ENCODE measurements at places on chromosomes 1 and 21.

GRCh38 chr1:164823486-164824279 lies 264.7 kb downstream of the PBX1 start:
- DNase-seq = no peak

GRCh38 chr1:75134647-75135572 lies 722 bp downstream of the LHX8 start:
- no peak for DNase-seq

DNA sequence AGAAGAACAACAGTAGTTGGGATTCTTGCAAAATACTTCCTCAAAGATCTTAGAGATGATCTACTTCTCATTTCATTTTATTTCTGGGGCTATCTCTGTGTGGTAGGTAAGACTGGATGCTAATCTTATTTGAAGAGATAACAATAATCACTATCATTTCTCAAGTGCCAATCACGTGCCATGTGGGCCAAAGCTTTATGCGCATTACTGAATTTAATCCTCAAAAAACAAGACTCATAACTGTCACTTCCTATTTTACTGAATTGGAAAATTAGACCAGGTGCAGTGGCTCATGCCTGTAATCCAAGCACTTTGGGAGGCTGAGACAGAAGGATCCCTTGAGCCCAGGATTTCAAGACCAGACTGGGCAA lies 121.7 kb downstream of the KCNN3 start:
- DNase-seq = no peak

DNA sequence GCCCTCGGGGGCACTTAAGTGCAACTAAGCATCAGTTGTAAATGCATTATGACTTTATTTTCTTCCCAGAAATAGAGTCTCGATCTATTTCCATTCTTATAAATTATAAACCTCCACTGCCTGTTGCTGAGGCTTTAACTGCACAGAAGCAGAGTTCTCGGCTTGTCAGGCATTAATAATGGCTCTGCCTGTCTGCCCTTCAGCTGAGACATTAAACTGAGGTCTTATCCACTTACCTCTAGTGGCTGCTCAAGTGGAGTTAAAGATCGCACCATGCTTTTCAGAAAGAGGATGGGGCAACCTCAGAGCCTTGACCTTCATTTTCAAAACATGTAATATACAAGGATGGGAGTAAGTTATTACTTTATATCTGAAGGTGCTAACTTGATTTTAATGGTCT lies 597.6 kb upstream of the PRMT6 start:
- DNase-seq = no peak

DNA sequence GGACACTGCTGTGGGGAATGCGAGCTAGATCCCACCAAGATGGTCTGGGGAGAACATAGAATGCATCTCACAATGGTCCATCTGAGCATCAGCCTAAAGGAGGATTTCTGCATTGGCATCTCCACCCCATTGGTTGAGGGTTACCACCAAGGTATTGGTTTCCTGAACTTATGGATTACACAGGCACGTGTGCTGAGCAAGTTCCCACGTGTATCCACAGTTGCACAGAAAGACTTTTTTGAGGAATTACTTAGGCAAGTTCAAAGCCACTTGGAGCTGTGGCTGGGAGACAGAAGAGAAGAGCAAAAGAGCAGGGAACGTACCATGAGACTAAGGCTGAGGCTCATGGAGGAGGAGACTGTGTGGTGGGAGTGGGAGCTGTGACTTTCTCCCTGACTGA lies 43.1 kb downstream of the KCNA2 start:
- DNase-seq = no peak

- no peak for DNase-seq
Measured at GRCh38 chr1:212899845-212900244, 41.8 kb downstream of the FLVCR1 start.

GRCh38 chr1:111275079-111275478 lies 15.6 kb upstream of the CHIA start:
- no peak for DNase-seq

GRCh38 chr1:240385551-240385950 lies 226.4 kb downstream of the GREM2 start:
- DNase-seq = no peak

- DNase-seq = no peak
Measured at GRCh38 chr1:2087766-2088165, 37.6 kb downstream of the PRKCZ start.

- DNase-seq = no peak
Measured at GRCh38 chr1:222791006-222791710, 23.7 kb upstream of the DISP1 start.

GRCh38 chr1:237119091-237119490 lies 77.1 kb downstream of the RYR2 start:
- DNase-seq = no peak

- no peak for DNase-seq
Measured at GRCh38 chr1:6359216-6360116, 34.1 kb downstream of the ACOT7 start.

DNA sequence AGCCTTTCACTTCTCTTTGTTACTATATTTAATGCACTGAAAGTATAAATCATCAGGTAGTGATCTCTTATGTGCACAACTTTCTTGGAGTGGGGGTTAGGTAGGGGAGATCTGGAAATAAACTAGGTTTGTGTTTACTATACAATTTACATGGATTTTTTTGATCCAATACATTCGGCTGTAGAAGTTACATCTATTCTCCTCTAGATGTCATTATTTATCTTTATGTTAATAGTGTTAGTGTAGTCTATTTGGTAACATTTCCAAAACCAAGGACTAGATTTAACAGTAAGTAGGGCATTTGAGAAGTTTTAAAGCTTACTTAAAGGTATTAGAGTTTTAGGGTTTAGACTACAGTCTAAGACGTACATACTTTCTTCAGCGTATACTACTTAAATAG lies 5.4 kb downstream of the VPS45 start:
- DNase-seq = no peak

Data from progenitor cell of endocrine pancreas (in vitro differentiated cells).